ENCODE measurements at places on chromosomes 4 and X.
A peak's percentile ranks its signal among the peaks of the same experiment; 100 is the strongest.

GRCh38 chrX:129938081-129938480 lies 32.1 kb downstream of the UTP14A start:
- DNase-seq = no peak

GRCh38 chr4:40924096-40924792 lies 174.5 kb downstream of the NSUN7 start:
- peak; percentile 84 for DNase-seq

DNA sequence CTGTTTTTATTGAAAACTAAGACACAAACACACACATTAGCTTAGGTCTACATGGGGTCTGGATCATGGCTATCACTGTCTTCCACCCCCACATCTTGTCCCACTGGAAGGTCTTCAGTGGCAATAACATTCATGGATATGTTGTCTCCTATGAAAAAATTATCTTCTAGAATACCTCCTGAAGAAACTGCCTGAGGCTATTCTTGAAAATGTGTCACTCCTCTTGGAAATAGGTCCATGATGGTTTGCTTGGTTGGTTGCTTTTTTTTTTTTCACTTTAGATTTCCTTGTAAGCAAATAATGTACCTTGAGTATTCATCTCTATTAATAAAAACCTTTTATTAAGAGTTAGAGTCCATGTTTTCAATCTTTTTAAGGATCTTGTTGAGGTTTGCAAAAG lies 195.3 kb upstream of the PDE5A start:
- DNase-seq = no peak

- DNase-seq = no peak
Observed at GRCh38 chr4:5403746-5404497, 304.4 kb downstream of the EVC2 start.

- DNase-seq = peak; percentile 73
Observed at GRCh38 chr4:128427832-128428366, 140.3 kb upstream of the PGRMC2 start.

- DNase-seq = no peak
Observed at GRCh38 chr4:42308247-42308646, 89.0 kb upstream of the SHISA3 start.
